ENCODE measurements at places on chromosomes 6 and 20.
A peak's percentile ranks its signal among the peaks of the same experiment; 100 is the strongest.

DNA sequence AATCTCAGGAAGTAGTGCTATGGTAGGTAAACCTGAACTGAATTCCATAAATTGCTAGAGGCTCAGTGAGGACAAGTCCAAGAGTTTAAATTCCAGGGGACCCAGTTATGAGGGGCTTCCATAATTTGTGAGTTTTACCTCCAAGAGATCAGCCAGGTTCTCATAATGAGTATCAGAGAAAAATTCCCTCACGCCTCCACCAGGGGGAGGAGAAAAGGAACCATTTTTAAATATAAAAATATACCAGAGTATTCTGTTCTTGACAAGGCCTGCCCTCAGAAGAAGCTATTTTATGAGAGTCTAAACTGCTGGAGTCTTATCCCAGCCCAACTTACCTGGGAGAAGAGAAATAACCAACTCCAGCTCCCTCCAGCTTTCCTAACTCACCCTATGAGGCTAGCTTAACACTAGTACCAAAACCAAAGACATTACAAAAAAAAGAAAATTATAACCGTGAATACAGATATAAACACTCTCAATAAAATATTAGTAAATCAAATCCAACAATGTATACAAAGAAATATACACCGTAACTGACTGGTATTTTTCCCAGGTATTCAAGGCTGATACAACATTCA, 158.7 kb downstream of the TFAP2A start:
- DNase-seq = no peak

GRCh38 chr20:55094353-55094861, 619.0 kb downstream of the DOK5 start:
- no peak for DNase-seq

DNA sequence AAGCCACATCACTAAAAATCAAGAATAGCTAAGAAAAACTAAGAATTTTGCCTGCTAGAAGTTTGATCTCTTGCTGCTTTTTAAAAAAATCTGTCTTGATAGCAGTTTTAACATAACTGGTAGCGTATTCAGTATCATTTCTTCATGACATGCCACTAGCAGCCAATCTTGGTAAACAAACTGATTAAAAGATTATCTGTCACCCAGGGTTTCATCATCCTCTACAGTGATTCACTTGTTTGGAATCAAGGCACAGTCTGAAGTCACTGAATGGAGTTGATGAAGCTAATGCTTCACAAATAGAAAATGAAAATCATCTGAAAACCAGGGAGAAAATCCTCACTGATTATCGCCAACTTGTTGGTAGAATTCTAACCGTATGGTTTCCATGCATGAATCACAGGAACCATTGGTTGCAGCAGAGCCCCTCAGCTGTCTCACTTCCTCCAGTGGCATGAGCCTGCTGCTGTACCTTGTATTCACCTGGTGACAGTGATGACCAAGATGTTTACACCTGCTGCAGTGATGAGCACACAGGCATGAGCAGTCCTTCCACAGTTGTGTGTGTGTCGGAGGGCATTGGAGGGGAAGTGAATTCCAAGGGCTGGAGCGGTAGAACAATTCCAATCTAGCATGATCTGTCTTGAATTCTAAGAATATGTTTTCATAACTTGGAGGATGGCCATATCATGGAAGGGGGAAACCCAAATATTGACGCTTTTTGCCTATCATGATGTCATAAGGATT, 275.0 kb downstream of the KHDC1L start:
- no peak for DNase-seq

DNA sequence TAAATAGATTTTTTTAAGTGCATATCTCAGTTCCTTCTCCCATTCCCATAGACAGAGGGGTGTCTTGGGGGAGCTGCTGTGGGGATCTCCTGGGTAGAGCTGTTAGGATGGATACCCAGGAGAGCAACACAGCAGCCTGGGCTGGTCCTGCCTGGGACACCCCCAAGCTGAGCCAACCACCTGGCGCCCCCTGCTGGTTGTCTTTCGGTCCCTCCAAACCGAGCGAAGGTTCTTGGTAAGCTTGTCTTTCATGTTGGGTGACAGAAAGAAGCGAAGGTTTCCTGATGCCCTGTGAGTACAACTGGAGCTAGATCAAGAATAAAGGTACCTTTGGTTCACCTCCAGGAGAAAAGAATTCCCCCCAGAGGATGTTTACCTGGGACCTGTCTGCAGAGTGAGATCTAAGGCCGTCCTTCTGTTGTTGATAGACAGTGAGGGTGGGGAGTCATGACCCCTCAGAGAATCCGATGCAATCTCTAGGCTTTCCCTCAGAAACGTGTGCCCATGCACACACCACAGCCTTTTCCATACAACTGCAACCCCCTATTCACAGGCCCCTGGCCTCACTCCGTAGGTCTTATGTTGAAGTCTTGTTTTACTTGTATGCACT, 50.8 kb downstream of the SNX9 start:
- DNase-seq = peak; percentile 32

DNA sequence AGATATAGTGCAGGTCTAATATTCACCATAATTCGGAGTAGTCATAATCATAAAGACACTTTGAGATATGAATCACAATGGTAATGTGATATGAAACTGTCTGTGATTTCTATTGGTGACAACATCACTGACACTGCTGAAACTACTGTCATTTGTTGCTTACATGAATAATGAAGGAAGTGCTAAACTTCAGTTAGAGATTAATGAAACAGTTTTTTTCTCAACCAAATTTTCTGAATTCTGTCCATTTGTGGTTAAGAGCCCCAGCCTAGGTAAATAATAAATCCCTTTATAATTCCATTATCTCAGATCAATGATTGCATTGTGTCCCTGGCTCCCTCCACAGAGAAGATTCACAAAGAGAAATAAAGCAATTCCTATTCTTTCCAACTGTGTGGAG, 122.6 kb downstream of the HIVEP2 start:
- DNase-seq = no peak

DNA sequence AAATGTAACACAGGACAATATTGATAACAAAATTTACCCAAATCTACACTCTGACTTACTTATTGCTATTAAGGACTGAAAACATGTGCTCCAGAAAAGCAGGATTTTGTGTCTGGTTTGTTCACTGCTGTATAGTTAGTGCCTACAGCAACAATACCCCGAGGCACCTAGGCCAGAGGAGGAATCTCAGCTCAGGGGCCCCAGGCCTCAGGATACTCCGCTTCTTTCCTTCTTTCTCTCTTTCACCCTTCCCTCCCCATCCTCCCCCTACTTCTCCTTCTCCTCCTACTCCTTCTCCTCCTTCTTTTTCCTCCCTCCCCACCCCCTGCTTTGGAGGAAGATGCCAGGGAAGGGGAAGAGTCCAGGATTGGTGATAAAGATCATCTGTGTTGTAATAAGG, 985 bp upstream of the VNN2 start:
- DNase-seq = no peak

DNA sequence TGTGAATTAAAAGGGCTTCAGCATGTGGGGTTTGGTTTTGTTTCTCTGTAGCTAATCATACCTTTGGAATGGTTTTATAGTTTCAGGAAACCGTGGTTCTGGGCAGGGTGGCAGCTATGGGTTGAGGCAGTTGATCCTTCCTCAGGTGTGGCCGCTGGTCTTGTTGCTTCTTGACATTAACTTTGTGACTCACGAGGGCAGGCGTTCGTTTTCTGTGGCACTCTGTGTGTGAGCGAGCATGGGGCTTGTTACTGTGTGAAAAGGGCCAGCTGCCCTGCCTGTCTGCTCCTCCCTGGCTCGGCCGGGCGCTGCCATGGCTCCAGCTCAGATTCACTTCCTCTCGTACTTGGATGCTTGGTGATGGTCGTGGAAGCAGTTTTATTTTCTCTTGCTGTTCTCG, 16.2 kb downstream of the DNAJC5 start:
- DNase-seq = no peak

- DNase-seq = no peak
Measured at GRCh38 chr6:5930143-5930770, 76.5 kb downstream of the NRN1 start.

- no peak for DNase-seq
Measured at GRCh38 chr6:21101694-21102093, 491.9 kb upstream of the SOX4 start.

- no peak for DNase-seq
Measured at GRCh38 chr20:38927902-38928578, 1.8 kb downstream of the FAM83D start.

DNA sequence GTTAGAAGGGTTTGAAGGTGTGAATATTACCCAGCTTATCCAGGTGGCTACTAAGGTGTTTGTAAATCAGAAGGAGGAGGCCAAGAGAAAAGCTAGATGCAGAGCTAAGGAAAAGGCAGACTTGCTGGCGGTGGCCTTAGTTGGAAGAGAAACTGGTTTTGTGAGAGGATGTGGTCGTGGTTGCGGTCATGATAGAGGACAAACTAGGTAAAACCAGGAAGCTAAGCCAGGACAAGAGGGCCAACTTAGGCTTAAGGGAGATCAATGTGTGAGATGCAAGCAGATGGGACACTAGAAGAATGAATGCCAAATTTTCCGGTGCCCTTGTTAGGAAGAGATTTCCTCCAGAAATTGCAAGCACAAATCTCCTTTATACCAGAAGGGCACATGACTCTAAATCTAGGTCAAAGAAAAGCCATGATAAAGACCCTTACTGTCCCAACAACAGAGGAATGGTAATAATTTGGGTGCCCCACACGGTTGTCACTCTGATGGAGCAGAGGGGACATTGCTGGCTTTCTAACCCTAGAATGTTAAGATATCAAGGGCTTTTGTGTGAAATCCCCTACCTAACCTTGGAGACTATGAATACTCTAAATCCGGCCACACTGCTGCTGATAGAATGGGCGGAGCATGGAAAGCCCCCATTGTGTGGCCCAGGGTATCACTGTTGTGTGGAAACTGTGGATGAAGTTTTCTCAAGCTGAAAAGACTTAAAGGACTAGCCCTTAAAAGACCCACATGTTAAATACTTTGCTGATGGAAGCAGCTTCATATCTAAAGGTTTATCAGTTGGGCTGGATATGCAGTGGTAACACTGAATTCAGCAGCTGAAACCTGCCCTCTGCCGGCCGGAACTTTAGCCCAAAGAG, 7.8 kb downstream of the IL22RA2 start:
- peak; percentile 39 for DNase-seq

DNA sequence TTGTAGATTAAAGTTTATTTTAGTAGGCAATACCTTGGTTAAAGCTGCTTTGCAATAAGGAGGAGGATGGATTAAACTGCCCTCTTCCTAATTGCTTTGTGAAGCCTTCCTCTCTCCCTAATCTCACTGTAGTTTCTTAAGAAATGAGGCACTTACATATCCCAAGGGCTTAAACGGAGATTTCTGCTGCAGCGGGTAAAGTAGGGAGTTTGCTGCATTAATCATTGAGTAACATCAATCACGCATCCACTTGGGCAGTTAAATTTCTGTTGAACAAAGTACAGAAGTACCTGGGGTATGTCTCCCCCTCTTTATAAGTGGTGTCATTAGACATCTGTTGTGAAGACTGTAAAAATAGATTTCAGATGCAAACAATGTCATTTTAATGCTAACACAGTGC, 29.5 kb upstream of the ARID1B start:
- DNase-seq = peak; percentile 59

GRCh38 chr20:46893051-46893450, 1.6 kb upstream of the EYA2 start:
- DNase-seq = peak; percentile 44

DNA sequence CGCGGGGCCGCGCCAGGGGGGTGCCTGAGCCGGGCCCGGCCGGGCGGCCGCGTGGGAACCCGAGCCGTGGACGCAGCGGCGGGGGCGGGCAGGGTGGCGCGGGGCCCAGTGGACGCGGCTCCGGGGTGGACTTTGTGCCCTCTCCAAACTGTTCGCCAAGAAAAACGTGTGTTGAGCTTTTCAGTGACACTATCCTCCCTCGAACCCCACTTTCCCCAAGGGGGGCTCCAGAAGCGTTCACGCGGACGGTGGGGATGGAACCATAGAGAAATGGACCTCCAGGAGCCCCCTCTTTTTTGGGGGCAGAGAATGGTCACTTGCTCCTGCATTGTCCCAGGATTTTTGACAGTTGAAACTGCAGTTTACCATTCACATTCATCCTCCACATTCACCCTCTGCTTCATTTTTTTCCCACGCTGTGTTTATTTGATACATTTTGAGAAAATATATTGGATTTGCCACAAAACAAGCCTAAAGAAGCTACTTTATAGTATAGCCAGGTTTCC, 2.9 kb upstream of the HIVEP1 start:
- no peak for DNase-seq

- DNase-seq = no peak
Measured at GRCh38 chr6:140225701-140226436, 851.4 kb upstream of the CITED2 start.

GRCh38 chr20:11912013-11912658, 5.6 kb upstream of the BTBD3 start:
- no peak for DNase-seq

GRCh38 chr6:168197636-168198301, 118.8 kb upstream of the FRMD1 start:
- no peak for DNase-seq

DNA sequence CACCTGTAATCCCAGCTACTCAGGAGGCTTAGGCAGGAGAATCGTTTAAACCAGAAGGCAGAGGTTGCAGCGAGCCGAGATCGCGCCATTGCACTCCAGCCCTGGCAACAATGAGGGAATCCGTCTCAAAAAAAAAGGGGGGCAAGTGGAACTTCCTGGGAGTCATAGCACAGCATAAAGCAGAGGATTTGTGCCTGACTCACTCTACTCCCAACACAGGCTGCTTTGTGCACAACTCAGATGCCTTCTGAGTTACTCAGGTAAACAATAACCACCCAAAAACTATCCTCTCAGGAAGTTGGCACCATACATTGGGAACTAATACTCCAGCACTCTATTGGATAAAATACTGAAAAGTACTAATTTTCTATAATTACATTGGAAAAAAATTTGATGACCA, 2.5 kb upstream of the TMEM244 start:
- DNase-seq = no peak

DNA sequence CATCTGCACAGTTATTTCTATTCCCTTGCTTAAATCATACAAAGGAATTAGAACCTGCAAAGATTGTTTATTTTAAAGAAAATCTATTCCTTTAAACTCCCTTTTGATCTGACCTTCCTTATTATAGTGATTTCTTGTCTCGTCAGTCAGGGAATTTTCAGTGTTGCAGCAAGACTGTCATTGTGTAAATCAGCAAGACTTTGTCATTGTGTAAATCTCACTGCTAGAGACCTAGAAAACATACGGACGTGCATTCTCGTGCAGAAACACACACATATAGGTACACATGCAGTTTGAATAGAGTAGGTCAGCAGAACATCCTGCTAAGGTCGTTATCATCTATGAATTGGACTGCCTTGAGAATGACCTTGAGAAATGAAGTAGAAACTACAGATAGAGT, 6.2 kb upstream of the SGK1 start:
- DNase-seq = no peak

DNA sequence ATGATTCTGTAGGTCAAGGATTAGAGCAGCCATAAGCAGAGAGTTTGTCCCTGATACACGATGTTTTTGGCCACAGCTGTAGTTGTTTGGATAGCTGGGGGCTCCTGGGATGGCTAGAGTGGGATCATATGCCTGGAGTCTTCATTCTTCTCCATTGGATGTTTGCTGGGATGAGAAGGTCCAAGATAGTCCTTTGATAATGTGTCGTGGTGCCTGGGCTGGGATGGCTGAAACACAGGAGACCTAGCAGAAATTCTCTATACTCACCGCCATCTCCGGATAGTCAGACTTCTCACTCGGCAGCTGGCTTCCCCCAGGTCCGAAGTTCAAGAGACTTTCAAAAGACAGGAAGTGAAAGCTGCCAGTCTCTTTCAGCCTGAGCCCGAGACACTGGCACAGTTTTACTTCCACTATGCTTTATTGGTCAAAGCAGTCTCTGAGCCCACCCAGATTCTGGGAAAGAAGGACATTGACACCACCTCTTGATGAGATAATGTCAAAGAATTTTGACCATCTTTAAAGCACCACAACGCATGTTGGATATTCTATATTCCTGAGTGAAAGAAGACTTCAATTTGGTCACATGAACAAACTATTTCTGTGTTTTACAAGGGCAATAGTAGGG, 16.0 kb downstream of the MARCKS start:
- DNase-seq = no peak

Data from NCI-H524 (cell line).